ENCODE measurements at places on chromosomes 2 and 18.

DNA sequence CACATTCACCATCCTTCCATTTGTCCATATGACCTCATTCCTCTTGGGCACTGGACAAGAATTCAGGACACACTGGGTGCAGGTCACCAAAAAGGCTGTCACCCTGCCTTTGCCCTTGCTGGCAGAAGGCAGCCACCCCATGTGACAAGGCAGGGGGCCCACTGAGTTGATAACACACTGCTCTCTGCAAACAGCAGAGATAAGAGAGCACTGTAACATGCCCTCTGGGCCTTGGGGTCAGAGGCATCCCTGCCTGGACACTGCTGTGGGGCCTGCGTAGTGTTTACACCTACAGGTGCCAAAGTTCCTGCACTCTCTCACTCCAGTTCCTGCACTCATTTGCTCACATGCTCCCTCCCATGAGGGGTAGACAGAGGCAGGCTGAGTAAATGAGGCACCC is 344.7 kb upstream of the TCF4 start:
- DNase-seq: no peak

GRCh38 chr2:67854103-67854743 is 208.6 kb downstream of the C1D start:
- DNase-seq: no peak

- no peak for DNase-seq
Measured at GRCh38 chr2:20212459-20212870, 12.5 kb downstream of the SDC1 start.

GRCh38 chr18:75130591-75131328 is 78.2 kb downstream of the PTGR3 start:
- DNase-seq: no peak

DNA sequence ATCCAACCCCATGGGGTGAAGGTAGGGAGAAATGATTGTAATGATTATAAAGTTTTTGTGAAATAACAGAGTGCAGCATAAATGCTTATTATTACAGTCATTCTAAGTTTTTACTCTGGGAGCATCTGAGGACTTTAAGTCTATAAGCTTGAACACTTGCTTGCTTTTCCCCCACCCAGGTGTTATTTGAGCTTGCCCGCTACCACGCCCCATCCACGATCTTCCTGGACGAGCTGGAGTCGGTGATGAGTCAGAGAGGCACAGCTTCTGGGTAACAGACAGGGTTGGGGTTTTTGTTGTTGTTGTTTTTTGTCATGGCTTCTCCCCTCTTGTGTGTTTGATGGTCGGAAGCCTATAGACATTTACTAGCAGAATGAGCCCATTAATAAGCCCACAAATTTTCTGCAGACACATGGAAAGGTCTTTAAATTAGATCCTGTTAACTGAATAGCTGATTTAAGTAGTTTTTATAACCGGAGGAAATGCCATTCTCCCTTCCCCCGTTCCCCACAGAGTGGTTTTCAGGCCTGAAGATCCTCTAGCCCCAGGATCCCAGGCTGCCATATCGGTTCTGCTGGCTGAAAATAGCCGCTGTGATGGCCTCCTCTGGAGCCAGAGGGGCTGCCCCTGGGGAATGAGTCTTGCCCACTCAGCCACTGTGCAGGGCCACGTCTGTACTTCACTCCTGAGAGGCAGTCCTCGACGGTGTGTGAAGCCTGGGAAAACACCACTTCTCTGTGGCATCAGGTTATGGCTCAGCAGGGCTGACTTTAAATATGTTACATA is 39.9 kb upstream of the ELOA2 start:
- no peak for DNase-seq

GRCh38 chr2:180664507-180664906 is 315.9 kb upstream of the UBE2E3 start:
- DNase-seq: no peak

- no peak for DNase-seq
Measured at GRCh38 chr2:181787310-181788048, 104.1 kb upstream of the ITPRID2 start.

DNA sequence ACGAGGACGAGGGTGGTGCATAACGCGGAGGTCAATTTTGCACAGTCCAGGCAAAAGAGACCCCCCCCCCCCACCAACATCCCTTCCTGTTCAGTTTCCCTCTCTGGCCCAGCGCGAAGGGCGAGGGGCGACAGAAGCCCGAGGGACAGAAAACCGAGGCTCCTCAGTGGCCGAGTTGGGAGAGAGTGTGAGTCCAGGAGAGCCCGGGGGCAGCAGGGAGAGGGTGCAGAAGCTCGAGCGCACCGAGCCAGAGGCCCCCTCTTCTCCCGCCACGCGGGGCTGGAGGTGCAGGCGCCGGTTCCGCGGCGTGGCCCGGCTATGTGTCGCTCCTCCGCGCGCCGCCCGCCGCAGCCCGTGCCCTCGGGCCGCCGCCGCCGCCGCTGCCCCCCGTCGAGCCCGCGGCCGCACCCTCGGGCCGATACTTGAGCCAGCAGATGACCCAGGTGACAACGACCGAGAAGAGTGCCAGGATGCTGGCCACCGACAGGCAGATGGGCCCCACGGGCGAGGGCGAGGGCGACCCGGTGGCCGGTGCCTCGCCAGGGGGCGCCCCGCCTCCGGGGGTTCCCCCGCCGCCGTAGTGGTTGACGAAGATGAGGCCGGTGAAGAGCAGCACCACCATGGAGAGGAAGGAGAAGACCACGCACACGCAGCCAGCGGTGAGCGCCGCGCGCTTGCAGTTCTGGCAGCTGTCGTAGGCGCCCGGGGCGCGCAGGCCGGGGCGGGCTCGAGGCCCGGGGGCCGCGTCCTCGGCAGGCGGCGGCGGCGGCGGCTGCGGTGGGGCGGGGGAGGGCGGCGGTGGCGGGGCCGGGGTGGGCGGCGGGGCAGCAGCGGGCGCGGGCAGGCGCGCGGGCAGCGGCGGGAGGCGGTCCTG is 20.2 kb upstream of the PAX3 start:
- DNase-seq: peak; percentile 31

DNA sequence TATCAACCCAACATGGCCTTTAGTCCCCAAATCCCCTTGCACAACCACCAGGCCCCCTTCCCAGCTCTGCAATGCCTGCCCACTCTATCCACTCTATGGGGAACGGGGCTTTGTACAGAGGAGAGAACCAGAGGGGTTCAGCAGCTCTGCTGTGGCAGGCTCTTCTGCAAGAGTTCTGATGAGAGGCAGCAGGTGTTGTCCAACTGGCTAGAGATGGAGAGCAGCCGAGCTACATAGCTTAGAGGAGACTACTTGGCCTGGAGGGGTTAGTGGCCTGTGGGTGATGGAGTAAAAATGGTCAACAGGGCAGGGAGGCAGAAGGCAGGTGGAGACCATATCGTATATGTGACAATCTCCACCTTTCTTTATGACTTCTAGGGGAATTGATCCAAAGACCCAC is 103.0 kb downstream of the QPCT start:
- no peak for DNase-seq

DNA sequence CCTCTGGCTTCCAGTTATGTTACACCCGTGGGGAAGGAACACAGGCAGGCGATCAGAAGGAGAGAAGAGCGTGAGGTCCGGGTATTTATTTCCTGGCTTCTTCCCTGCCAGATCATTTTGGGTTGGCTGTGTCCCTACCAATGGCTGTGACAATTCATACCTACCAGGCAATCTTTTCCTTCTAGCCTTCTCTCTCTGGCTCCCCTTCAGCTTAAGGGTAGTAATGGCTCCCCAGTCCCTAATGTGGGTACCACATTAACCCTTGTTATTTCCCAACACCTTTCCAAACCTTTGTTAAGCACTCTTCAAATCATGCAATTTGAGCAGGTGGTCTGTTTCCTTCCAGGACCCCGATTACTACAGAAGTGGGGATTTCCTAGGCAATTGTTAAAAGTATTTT is 78.8 kb upstream of the LYPD6B start:
- no peak for DNase-seq

- no peak for DNase-seq
Measured at GRCh38 chr2:55555977-55556376, 36.5 kb downstream of the CFAP36 start.

- DNase-seq: no peak
Measured at GRCh38 chr2:37917281-37918228, 7.5 kb upstream of the RMDN2 start.

DNA sequence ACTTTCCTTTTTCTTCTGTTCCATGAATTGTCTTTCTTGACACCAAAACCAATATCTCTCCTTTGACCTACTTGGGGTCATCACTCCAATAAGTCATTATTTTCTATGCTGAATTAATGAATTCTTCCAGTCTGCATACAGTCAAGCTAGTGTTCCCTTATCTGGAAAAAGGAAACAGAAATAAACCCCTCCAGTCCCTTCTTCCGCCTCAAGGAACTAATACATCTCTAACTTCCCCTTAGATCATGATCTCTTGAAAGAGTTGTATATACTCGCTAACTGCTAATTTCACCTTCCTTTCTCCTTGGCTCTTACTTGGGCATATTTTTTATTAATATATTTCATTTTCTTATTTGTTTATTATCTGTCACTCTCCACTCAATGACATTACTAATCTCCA is 7.3 kb upstream of the ARHGAP15 start:
- no peak for DNase-seq

DNA sequence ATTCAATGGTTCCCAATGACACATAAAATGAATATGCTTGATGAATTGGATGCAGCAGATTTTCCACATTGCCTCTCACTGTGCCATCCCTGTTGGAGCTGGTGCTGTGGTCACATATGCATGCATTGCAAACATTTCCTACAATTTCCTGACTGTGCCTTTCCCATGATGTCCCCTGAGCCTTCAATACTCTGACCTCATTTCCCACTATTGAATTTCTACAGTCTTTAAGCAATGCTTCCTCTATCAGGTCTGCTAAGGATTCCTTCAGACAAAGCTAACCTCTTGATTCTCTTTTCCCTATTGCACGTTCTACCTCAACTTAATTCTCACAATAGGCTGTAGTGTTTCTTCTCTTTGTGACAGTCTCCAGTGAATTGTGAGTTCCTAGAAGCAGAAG is 342.5 kb upstream of the CRIM1 start:
- DNase-seq: no peak

DNA sequence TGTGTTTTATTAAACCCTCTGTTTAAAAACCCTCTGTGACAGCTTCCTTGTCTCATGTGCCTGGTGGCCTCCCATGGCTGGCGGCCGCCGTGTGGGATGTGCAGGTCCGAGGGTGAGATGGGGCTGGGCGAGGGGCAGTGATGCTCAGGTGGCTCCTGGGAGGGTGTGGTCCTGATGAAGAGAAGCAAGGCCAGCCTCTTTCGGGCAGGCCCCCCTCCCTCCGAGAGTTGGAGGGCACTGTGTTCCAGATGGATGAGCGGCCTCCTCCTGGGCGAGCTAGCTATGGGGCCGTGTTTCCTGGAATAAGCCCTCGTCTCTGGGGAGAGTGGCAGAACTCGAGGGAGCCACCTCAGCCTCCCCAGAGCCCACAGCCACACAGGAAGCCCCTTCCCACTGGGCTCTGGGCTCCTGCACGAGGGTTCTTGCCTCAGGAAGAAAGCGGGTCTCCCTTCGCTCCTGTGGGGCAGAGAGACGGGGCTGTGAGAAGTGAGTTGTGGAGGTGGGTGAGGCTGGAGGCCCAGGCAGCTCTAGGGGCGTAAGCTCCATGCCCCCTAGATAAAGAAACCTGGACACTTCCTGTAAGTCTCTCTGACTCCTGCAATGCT is 72.1 kb downstream of the ASB1 start:
- DNase-seq: no peak

GRCh38 chr18:79510046-79510685 is 114.4 kb downstream of the NFATC1 start:
- DNase-seq: no peak

DNA sequence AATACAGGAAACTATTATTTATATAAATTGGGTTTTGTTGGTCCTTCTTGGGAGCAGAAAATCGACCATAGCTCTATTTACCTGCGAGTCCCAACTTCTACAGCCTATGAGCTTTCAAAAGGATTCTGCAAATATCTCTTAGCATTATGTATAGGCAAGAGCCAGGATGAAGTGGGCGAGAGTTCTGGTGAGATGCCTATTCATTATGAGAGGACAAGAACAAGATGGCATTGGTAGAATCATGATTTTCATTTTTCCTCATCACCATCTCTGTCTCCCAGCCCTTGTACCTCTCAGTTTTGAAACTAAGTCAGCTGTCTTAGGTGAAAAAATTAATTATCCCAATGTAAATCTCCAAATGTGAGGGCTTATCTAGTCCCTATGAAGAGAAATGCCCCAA is 25.0 kb downstream of the WIPF1 start:
- DNase-seq: no peak

DNA sequence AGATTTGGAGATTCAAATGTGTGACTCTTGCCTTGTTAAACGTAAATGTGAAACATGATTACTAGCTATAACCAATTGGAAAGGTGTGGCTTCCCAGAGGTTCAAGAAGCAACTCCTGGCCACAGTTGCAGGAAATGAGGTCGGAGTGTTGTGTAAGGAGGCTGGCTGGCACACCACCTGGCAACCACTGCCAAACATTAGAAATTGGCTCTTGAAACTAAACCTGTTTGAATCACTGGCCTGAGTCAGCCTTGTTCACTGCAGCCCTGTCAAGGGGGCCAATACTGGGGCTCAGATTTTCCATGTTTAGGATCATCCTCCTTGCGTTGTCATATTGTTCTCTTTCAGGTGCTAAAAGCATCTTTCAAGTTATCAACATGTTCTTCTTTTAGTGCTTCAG is 206.3 kb downstream of the ARL6IP6 start:
- no peak for DNase-seq

GRCh38 chr18:12334366-12334808 is 26.3 kb downstream of the TUBB6 start:
- no peak for DNase-seq

DNA sequence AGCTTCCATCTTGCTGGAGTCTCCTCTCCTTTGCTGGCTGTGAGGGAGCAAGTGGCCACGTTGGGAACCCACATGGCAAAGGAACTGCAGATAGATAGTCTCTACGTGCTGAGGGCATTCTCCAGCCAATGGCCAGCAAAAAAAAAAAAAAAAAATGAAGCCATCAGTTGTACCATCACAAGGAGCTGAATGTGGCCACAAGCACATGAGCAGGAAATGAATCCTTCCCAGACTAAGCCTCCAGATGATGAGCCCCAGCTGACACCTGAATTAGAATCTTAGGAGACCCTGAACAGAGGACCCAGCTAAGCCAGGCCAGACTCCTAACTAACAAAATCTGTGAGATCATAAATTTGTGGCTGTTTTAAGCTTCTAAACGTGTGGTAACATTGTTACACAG is 57.9 kb downstream of the SPIRE1 start:
- DNase-seq: no peak

DNA sequence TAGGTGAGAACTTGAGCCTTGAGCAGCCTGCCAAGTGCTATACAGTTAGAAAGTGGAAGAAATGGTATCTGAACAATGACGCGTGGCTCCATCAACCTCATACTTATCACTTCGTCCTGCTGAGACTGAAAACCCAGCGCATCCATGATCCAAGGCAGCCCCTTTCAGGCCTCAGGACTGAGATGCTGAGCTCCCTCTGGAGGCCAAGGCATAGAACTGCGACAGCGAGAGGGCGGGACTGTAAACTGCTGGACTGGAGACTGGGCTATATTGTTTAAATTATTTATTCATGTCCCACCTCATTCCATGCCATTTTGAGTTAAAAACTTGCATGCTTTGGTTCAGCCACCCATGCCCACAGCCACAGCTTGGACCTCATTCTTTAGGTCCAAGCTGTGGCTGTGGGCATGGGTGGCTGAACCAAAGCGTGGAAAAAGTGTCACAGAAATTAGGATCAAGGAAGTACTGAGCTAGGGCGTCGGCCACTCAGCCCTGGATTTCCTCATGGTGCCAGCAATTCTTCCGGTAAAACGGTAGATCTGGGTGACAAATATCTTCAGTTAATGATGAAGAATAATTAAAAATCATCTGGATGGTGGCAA is 195.5 kb downstream of the L3MBTL4 start:
- DNase-seq: no peak

GRCh38 chr2:168916331-168916675 is 15.2 kb downstream of the G6PC2 start:
- DNase-seq: no peak

All from stimulated activated CD4-positive, alpha-beta T cell treated with anti-CD3 and anti-CD28 coated beads, Interleukin-4, amount 100 ng/mL, for 4 hours (primary cell).